Cerebellar nuclear complex (tissue), 1 donor: ENCODE measurements at places on chromosomes 6 and 20.

- no peak for DNase-seq
Measured at GRCh38 chr6:39343396-39343870, 20.9 kb upstream of the KCNK16 start.

DNA sequence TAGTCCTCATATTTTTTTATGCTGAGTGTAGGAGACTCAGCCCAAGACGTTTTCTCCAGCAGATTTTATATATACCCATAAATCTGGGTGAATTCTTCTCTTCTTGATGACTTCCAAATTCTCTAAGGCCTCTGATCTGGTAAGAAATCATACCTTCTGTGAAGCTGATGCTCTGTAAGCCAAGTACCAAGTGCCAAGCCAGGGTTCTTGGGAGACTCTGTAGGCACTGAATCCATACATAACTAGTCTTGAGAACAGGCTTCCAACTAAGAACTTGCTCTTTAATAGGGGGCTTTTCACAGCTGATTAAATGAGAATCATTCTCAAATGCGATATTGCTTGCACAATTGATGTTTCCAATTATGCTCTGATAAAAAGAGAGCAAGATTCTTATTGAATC is 87.6 kb downstream of the PRKN start:
- no peak for DNase-seq

DNA sequence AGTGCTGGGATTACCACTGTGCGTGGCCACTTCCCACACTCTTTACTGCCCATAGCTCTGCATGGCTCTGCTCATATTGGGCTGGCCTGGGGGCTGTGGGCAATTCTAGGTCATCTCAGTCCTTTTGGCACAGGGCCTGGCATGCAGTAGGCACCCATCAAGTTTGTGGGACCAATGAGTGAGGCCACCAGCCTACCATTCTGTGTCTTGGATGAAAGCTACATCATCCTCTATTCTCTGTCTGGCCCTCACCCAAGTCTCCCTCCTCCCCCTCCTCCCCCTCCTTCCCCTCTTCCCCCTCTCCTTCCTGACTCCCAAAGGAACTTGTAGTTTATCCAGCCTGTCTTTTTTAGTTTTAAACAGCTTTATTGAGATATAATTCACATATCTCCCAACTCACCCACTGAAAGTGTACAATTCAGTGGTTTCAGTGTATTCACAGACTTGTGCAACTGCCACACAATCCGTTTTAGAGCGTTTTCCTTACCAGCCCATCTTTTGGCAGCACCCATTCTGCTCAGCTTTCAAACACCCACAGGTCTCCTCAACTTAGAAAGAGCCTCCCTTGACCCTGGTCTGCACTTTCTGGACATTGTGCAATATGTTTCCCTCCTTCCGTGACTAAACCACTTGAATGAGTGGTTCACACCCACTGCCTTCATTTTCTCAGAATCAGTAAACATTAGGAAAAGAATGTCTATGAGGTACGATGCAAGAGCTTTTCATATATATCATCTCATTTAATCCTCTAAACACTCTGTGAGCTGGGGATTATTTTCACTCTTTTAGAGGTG is 21.5 kb upstream of the MRPS18A start:
- DNase-seq: no peak

DNA sequence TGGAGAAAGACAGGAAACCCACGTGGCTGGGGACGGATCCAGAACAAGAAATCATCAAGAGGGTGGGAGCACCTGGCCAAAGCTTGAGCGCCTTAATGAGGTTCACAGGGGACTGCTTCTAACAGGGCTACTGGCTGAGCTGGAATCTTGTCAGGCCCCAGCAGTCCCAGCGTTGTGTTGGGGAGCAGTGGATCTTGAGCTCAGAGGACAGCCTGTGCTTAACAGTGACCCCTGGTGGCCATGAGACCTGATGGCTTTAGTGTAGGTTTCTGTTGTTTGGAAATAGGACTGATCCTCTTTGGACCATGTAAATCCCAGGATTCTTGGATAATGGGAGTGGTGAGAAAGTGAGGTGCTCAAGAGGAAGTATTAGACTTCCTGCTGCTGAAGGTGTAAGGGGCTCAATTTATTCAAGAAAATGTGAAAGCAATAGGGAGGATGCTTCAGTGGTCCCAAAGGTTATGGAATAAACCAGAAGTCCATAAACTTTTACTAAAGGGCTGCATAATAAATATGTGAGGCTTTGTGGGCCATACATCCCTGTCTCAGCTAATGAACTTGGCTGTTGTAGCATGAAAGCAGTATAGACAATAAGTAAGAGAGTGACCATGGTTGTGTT is 216.2 kb downstream of the NFATC2 start:
- DNase-seq: no peak

DNA sequence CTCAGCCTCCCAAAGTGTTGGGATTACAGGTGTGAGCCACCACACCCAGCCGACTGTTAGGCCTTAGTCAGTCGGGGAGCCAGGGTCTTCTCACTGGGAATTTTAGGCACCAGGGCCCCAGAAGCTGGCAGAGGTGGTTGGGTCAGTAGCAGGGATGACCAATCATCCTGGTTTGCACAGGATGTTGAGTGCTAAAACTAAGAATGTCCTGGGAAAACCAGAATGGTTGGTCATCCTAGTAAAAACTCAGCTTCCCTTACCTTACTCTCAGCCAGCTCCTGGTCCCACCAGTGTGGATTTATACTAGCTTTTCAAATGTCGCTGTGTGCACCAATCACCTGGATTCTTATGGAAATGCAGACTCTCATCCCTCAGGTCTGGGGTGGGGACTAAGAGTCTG is 31.8 kb downstream of the KCNG1 start:
- DNase-seq: no peak

GRCh38 chr6:3731700-3732099 is 19.8 kb downstream of the PXDC1 start:
- no peak for DNase-seq

DNA sequence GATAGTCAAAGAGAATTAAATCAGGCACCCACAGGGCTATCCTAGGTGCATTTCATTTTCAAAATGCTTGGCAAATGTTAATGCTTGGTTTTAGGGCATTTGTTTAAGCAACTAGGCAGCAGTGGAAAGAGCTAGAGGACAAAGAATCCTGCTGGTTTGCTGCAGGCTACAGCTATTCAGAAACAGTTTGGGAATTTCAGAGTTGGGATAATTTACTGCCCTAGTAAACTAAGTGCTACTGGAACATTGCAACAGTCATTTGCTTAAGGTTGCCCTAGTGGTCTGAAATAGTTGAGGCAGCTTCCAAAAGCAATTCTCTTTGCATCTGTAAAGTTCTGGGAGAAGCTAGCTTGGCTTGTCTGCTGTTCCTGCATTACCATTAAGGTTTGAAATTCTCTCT is 312.7 kb downstream of the LAMA2 start:
- no peak for DNase-seq

GRCh38 chr6:26157251-26158075 is 70.2 kb downstream of the HFE start:
- peak; percentile 96 for DNase-seq

GRCh38 chr20:60365064-60365666 is 406.9 kb downstream of the CDH26 start:
- no peak for DNase-seq

GRCh38 chr6:35691027-35691824 is 2.5 kb upstream of the FKBP5 start:
- DNase-seq: no peak

DNA sequence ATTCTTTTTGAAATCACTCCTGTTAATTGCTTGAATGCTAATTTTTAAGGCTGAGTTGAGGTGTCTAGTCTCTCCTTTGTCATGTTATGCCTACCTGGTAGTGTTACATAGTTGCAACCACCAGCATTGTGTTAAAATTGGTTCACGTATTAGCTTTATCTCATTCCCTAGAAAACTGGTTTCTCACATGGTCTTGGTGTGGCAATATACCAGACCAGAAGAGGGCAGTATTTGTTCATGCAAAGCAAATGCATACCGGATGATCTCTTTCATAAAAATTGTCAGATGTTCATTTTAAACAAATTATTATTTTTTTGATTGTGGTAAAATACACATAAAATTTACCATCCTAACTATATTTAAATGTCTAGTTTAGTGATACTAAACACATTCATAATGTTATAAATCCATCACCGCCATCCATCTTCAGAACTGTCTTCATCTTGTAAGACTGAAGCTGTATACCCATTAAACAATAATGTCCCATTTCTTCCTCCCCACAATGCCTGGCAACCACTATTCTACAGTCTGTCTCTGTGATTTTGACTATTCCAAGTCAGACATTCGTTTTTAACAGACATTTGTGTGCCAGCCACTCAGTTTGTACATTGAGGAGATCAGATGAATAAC is 92.8 kb downstream of the ATRN start:
- DNase-seq: no peak

- DNase-seq: no peak
Measured at GRCh38 chr6:15927531-15928225, 201.2 kb upstream of the MYLIP start.

DNA sequence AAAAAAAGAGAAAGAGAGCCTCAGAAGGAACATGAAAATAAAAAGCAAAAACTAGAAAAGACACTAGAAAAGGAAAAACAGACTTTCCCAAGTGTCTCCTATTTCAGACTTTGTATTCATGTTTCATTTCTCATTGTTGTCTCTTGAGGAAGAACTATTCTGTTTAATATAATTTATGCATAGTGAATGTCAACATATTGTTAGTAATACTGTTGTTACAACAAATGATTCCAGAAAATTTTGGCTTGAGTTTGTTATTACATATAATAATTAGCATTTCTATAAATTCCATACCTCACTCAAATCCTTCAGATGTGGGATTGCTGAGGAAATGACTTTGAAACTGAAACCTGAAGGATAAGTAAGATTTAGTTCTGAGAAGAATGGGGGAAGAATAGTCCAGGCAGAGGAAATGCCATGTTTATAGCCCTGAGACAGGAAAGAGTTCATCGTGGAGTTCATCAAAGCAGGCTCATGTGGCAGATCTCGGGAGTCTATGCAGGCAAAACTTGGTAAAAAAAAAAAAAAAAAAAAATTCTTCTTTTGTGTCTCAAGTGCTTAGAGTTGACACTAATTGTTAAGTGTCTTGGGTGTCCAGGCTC is 53.1 kb upstream of the EIF2S2 start:
- DNase-seq: no peak

DNA sequence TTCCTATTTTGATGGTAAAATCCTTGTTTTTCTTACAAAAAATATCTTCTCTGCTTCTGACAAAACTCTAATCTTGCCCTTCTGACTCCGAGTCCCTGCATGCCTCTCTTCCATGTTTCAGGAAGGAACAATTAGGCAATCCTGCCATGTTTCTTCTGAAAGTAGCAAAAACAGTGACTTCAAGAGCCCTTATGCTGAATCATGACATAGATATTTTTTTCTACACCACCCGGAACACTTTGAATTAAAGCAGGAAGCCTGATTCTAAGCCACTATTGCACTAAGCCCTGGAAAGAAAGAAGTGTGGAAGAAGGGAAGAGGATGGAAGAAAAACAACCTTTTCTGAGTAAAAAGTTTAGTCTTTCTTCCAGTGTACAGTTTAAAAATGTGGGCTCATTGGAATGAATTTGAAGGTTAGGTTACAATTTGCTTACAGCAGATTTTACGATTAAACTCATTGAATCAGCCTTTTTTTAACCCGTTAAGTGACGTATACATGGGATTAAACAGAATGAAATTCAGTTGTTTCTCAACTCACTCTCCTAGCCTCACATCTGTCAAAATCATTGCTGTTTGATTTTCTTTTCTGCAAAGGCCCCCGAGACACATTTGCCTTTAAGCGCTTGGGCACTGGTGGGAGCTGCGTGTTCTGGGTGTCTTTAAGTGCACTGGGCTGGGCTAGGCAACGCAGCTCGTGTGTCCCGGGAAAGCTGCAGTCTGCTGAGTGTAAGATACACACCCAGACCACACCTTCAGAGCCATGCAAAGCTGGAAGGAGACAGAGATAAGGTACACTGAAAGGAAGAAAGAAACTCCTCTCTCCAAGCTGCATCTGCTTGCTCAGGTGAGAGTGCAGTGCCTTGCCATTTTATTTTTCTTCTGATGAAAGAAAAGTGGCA is 159.4 kb upstream of the CITED2 start:
- no peak for DNase-seq

- no peak for DNase-seq
Measured at GRCh38 chr20:43842126-43843020, 72.3 kb upstream of the TOX2 start.

- no peak for DNase-seq
Measured at GRCh38 chr6:20146291-20146690, 66.0 kb downstream of the MBOAT1 start.

DNA sequence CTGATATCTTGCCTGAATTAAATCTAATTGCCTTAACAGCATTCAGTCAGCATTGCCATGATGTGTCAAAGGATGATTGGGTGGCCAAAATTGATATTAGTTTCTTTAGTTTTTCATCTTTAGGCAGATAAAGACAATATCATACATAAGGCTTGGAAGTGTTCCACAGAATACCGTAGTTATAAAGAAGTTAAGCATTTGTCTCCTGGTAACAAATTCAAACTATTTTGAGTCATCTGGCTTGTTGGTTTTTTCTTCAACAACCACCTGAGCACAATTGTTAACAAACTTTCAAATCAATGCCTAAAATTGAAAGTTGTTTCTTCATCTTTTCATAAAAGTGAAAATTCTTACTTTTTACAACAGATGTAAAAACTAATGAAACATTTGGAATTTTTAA is 47.5 kb upstream of the ADGRF5 start:
- no peak for DNase-seq

GRCh38 chr6:6723921-6724538 is 135.5 kb downstream of the LY86 start:
- no peak for DNase-seq

DNA sequence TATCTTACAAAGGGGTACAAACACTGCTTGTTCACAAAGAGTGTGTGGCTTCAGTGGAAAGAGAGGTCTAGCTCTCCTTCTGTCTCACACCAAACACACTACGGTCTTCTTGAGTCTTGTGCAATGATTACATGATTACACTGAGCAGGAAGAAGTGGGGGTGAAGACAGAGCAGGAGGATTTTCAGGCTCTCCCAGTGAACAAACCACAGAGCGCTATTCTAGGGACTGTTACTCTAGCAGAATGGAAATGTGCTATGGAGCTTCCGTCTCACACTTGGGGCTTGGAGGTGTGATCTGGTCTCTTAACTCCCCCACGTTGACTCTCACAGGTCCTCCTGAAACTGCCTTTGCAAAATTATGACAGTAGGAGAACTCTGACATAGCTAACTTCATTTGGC is 203.4 kb downstream of the MYLK4 start:
- DNase-seq: no peak

DNA sequence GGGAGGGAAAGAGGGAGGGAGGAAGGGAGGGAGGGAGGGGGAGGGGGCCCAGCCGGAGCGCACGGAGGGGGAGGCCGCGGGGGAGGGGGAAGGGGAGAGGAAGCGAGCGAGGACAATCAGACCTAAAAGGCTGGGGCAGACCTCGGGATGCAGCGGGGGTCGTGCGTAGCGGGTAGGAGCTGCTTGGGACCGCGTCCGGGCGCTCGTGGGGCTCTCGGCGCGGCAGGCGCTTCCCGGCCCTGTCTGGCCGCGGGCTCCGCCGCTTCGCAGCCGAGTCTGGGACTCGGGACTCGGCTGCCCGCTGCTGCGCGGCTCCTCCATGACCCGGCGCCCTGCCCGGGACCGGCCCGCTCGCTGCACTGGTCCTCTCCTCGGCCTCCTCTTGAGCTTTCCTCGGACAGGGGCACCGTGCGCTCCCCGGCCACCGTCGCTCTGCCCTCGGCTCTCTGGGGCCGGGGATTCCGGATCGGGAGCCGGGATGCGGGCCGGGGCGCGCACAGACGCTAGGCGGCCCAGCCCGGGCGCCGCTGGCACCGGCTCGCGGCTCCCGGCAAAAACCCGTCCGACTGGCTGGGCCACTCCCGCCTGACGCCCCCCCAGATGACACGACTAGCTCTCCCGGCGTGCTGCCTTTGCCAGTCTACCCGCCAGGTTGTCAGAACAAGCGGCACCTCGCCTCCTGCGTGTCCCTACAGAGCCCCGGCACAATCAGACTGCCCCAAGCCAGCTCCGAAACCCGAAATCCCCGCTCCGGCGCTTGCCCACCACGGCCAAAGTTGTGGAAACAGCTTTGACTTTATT is 2.2 kb downstream of the TFAP2A start:
- DNase-seq: no peak
